ENCODE measurements at places on chromosomes 3 and 15. TPM values are rescaled to one million over a fixed set of nuclear protein-coding genes. Genes with fewer than 3 reads are reported as not detected.
A peak's percentile ranks its signal among the peaks of the same experiment; 100 is the strongest.

- no peak overlapping the region for H3K4me3 ChIP-seq
- H3K27me3 ChIP-seq, result no peaks in the 10 kb centered on the region
- no peak for DNase-seq
- peaks cover 8% of the 10 kb centered on the region for H3K36me3 ChIP-seq
Measured at GRCh38 chr3:42658771-42659390, 5.4 kb downstream of the ZBTB47 start.

- H3K27me3 ChIP-seq, result no peaks in the 10 kb centered on the region
- no peaks in the 10 kb centered on the region for H3K4me1 ChIP-seq
- H3K4me3 ChIP-seq, result no peak overlapping the region
- no peak overlapping the region for H3K27ac ChIP-seq
Measured at GRCh38 chr3:148924562-148924961, 59.5 kb downstream of the CPA3 start.

DNA sequence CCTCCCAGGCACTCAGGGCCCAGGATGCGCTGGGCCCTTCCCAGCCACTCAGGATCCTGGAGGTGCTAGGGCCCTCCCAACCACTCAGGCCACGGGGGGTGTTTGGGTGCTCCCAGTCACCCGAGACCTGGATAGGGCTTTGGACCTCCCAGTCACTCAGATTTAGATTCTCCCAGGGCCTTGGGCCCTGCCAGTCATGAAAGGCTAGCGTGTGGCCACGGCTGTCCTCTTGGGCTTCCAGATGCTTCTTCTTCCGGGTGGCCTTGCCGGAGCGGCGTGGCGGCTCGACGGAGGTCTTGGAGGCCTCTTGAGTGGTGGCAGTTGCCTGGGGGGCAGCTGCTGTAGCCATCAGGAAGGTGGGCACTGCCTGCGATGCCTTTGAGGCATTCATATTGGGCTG, 2.8 kb downstream of the MAGEL2 start:
- no peaks in the 10 kb centered on the region for H3K4me1 ChIP-seq
- H3K4me3 ChIP-seq, result 0 out of 3 replicates have a peak overlapping the region, but pooled peaks have one; percentile 44
- DNase-seq, result no peak

- no peak for DNase-seq
- no peaks in the 10 kb centered on the region for H3K4me1 ChIP-seq
- H3K4me3 ChIP-seq, result no peak overlapping the region
Measured at GRCh38 chr3:76669322-76669721, 370.6 kb upstream of the ROBO2 start.

DNA sequence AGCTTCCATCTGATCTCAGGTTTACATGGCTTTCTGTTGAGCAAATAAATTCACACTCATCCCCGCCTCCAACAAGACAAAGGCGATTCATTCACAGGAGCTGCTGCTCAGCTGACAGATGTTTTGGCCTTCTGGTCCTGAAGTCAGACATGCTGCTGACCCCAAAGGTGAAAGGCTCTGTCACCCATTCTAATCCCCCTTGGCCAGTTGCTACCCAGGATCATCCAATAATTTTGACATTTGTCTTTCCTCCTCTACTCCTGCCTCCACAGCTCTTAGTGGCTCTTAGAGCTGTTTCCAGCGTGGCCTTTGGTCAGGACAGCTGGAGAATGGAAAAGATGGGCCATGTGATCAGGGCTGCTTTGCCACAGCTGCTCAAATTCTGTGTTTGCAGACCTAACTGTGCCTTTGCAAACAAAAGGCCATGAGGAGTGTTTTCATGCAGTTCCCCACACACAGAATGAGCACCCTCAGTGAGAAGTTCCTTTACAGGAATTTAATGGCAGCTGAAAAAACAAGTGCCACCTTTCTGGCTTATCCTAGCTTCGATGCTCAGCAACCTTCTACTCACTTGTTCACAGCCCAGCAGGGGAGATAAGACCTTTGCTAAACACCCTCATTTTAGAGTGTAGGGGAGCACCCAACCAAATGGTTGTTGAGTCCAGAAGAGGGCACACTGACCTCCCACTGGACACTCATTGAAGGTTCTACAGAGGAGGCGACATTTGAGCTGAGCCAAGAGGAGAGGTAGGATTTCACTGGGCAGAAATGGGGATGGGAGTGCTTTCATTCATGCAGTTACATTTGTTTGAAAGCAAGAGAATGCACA, 39.0 kb downstream of the CYP19A1 start:
- no peak for DNase-seq
- H3K4me1 ChIP-seq, result no peaks in the 10 kb centered on the region
- no peak overlapping the region for H3K27ac ChIP-seq
- no peaks in the 10 kb centered on the region for H3K27me3 ChIP-seq

- no peak overlapping the region for H3K27ac ChIP-seq
- no peaks in the 10 kb centered on the region for H3K4me1 ChIP-seq
- H3K4me3 ChIP-seq, result no peak overlapping the region
- no peaks in the 10 kb centered on the region for H3K36me3 ChIP-seq
- no peaks in the 10 kb centered on the region for H3K27me3 ChIP-seq
Measured at GRCh38 chr3:141430316-141430715, 56.5 kb upstream of the RASA2 start.

- H3K36me3 ChIP-seq, result no peaks in the 10 kb centered on the region
- no peaks in the 10 kb centered on the region for H3K4me1 ChIP-seq
- no peak for DNase-seq
- H3K27me3 ChIP-seq, result no peaks in the 10 kb centered on the region
- H3K4me3 ChIP-seq, result no peak overlapping the region
- H3K27ac ChIP-seq, result no peak overlapping the region
Measured at GRCh38 chr3:116199063-116199462, 246.2 kb downstream of the LSAMP start.

DNA sequence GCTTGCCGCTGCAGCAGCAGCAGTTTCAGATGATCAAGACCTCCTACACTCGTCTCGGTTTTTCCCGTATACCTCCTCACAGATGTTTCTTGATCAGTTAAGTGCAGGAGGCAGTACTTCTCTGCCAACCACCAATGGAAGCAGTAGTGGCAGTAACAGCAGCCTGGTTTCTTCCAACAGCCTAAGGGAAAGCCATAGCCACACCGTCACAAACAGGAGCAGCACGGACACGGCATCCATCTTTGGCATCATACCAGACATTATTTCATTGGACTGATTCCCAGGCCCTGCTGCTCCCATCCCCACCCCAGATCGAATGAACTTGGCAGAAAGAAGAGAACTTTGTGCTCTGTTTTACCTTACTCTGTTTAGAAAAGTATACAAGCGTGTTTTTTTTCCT, 17.6 kb downstream of the CALML4 start:
- no peak for DNase-seq
- no peak overlapping the region for H3K4me3 ChIP-seq
- H3K4me1 ChIP-seq, result no peaks in the 10 kb centered on the region
- H3K27ac ChIP-seq, result no peak overlapping the region
- H3K27me3 ChIP-seq, result no peaks in the 10 kb centered on the region
- H3K36me3 ChIP-seq, result peaks cover 40% of the 10 kb centered on the region

- peak; percentile 14 for DNase-seq
- no peak overlapping the region for H3K27ac ChIP-seq
- H3K27me3 ChIP-seq, result no peaks in the 10 kb centered on the region
- peaks cover 5% of the 10 kb centered on the region for H3K4me1 ChIP-seq
- H3K4me3 ChIP-seq, result no peak overlapping the region
- H3K36me3 ChIP-seq, result no peaks in the 10 kb centered on the region
Measured at GRCh38 chr15:29142129-29142747, 127.4 kb downstream of the NSMCE3 start.

DNA sequence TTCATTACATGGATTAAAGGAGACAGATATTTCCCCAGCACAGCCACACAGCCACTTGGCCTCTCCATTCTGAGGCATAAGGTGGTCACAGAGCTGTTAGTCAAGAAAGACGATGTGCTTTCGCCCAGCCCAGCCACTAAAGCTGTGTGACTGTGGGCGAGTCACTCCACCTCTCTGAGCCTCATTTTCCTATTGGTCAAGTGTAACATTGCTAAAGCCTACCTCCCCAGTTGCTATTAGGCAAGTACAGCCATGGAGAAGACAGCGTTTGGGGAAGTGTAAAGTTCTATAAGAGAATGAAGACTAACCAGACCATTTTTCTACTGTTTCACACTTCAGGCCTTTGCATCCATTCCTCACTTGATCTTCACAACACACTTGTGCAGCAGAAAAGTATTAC, 24.1 kb downstream of the TMEM40 start:
- no peaks in the 10 kb centered on the region for H3K36me3 ChIP-seq
- no peaks in the 10 kb centered on the region for H3K4me1 ChIP-seq
- DNase-seq, result no peak
- no peak overlapping the region for H3K4me3 ChIP-seq

GRCh38 chr3:82002986-82003642, 241.7 kb upstream of the GBE1 start:
- no peak for DNase-seq
- peaks cover 6% of the 10 kb centered on the region for H3K36me3 ChIP-seq
- H3K4me3 ChIP-seq, result no peak overlapping the region
- no peak overlapping the region for H3K27ac ChIP-seq

DNA sequence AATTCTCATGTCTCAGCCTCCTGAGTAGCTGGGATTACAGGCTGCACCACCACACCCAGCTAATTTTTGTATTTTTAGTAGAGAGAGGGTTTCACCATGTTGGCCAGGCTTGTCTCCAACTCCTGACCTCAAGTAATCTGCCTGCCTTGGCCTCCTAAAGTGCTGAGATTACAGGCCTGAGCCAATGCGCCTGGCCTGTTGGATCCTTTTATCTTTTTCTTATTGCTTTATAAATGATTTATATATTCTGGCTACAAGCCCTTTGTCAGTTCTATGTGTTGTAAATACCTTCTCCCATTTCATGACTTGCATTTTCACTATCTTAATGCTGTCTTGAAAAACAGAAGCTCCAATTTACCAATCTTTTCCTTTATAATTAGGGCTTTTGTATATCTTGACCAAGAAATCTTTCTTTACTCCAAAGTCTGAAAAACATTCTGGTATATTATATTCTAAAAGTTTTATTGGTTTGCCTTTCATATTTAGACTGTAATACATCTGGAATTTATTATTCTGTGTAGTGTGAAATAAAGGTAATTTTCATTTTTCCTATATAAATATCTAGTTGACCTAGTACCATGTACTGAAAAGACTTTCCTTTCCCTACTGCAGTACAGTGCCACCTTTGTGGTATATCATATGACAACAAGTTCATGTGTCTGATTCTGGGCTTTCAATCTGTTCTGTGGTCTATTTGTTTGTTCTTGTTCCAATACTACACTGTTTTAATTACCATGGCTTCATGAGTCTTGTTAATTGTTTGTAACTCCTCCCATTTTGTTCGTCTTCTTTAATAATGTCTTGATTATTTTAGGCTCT, 52.9 kb upstream of the RNU6-1 start:
- no peaks in the 10 kb centered on the region for H3K27me3 ChIP-seq
- no peak for DNase-seq
- H3K27ac ChIP-seq, result no peak overlapping the region
- H3K4me3 ChIP-seq, result no peak overlapping the region
- H3K36me3 ChIP-seq, result no peaks in the 10 kb centered on the region

DNA sequence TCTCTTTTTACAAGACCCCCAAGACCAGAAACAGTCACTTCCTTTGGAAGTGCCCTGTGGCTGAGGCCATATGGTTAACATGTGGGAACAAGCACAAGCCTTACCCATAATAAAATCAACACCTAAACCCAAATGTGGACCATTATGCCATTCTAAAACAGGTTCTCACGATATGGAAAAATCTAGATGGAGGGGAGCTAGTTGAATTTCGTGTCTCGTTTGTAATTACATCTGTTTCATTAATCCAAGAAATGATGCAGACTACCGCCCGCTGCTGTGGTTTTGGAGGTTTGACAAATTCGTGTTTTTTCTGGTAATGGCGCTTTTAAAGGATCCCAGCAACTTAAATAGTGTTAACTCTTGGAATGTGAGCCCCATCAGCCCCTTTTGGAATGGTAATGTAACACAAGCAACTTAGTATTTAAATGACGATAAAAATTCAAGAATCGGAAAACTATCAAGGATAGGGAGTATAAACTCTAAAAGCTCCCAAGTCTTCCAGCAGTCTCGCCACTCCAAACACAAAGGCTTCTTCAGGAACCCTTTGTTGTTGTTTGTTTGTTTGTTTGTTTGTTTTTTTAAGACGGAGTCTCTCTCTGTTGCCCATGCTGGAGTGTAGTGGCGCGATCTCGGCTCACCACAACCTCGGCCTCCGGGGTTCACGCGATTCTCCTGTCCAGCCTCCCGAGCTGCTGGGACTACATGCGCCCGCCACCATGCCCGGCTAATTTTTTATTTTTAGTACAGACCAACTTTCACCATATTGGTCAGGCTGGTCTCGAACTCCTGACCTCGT, 1.1 kb downstream of the CNBP start:
- no peak for DNase-seq
- H3K27ac ChIP-seq, result peak overlapping the region; percentile 44
- H3K27me3 ChIP-seq, result no peaks in the 10 kb centered on the region
- peak overlapping the region; percentile 94 for H3K4me3 ChIP-seq
- peaks cover 44% of the 10 kb centered on the region for H3K36me3 ChIP-seq

- H3K27me3 ChIP-seq, result no peaks in the 10 kb centered on the region
- H3K4me1 ChIP-seq, result peaks cover 7% of the 10 kb centered on the region
- DNase-seq, result no peak
- H3K4me3 ChIP-seq, result no peak overlapping the region
- H3K36me3 ChIP-seq, result peaks cover 4% of the 10 kb centered on the region
Measured at GRCh38 chr3:31847760-31848159, 133.3 kb downstream of the OSBPL10 start.

DNA sequence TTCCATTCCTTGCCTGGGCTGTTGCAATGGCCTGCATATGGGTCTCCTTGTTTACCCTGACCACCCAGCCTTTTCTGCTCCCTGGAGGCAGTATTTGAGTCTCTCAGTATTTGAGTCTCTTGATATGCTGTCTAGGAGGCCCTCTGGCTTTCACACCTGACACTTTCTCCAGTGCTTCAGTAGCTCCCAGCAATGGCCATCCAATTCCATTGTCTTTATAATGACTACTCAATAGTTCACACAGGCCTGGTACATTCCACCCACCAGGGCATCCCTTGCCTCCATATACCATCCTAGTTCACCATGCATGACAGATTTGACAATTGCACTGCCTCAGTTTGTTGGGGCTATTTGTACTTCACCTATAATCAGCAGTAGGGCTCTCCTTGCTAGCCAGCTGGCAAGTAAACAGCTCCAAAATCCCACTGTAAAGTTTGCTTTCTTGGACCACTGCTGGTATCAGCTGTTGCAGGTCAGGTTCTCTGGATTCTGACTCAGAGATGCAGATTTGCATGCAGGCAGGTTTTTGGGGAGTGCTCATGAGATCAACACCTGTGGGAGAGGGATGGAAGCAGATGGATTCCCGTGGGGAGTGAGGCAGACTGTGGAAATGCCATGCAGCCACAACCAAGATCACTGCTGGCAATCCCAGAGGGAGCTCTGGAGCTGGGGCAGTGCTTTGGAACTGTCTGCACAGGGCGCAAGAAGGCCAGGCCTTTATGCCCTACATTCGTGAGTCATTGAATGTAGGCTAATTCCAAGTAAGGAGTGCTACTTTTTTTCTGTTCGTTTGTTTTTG, 19.1 kb upstream of the XIRP1 start:
- H3K27ac ChIP-seq, result no peak overlapping the region
- no peaks in the 10 kb centered on the region for H3K36me3 ChIP-seq
- no peaks in the 10 kb centered on the region for H3K27me3 ChIP-seq
- H3K4me3 ChIP-seq, result no peak overlapping the region

GRCh38 chr3:183341545-183342288, 86.7 kb downstream of the MCF2L2 start:
- H3K27me3 ChIP-seq, result no peaks in the 10 kb centered on the region
- H3K4me1 ChIP-seq, result no peaks in the 10 kb centered on the region
- no peak overlapping the region for H3K27ac ChIP-seq
- no peak overlapping the region for H3K4me3 ChIP-seq

Gene CCDC80
- total RNA-seq, result 4.6 TPM

Gene MYZAP
- 0.72 TPM for total RNA-seq

Gene FRMD5
- 3.8 TPM for total RNA-seq

Gene FOXB1
- 3.7 TPM for total RNA-seq

Gene KBTBD13
- total RNA-seq, result not detected

Gene CPNE9
- total RNA-seq, result 3.8 TPM

Gene VWA5B2
- total RNA-seq, result 2.7 TPM

Gene LIPH
- total RNA-seq, result 0.37 TPM

Gene OR5K2
- total RNA-seq, result not detected

Gene TMEM207
- total RNA-seq, result not detected
